Inflammatory macrophage treated with lipopolysaccharide for 4 hours (primary cell): ENCODE measurements at places on chromosomes 2 and 18.

GRCh38 chr2:43461453-43462073 lies 134.3 kb downstream of the THADA start:
- DNase-seq, result peak; percentile 66

- DNase-seq, result peak; percentile 57
Observed at GRCh38 chr18:63881851-63882250, 5.7 kb upstream of the SERPINB2 start.

DNA sequence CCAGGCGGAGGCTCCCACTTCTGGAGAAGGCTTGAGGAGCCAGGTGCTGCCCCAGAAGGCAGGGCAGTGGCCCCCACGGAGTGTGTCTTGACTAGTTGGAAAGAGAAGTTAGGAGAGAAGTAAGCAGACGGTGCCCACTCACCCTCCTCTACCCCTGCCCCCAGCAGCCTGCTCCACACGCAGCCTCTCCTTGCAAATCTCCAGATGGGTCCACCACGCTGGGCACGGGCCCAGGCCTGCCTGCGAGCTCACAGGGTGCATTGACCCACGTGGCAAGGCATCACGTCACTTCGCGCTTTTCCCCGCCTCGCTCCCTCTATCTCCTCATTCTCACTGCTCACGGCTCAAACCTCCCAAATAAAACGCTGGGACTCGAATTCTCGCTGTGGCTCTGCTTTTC lies 71.8 kb upstream of the RAB12 start:
- DNase-seq, result no peak

GRCh38 chr2:15941871-15942710 lies 1.7 kb downstream of the MYCN start:
- no peak for DNase-seq

- no peak for DNase-seq
Observed at GRCh38 chr2:223908304-223908998, 36.7 kb downstream of the WDFY1 start.

DNA sequence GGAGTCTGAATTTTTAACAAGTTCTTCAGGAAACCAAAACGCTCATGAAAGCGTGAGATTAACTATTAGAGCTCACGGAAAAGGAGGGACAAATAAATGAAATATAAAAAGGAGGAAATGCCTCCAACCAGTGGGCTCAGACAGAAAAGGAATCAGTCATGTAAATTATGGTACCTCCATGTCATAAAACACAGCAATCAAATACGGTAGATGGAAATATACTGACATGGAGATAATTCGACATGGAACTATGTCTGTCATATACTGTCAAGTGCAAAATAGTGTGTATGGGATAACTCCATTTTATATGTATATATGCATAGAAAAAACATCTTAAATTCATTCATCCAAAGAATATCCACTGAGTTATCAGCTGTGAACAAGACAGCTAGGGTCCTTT lies 25.9 kb upstream of the CTLA4 start:
- no peak for DNase-seq

GRCh38 chr2:236120829-236121228 lies 47.4 kb downstream of the GBX2 start:
- DNase-seq, result no peak

DNA sequence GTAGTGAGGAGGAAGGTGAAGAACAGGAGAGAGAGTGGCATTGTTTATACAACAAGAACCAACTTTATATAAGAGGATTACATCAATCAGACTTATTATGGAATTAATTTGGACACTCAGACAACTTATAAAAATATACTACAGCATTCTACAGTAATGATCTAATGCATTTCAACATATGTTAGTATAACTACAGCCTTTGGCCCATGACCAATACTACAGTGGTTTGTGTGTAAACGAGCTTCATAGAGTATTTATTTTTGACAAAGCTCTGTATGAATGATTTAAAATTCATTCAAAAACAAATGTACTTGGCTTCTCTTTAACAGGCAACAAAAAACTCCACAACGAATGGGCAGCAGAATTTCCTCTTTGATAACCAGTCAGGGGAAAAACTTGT lies 72.8 kb downstream of the ZNF521 start:
- DNase-seq, result no peak

DNA sequence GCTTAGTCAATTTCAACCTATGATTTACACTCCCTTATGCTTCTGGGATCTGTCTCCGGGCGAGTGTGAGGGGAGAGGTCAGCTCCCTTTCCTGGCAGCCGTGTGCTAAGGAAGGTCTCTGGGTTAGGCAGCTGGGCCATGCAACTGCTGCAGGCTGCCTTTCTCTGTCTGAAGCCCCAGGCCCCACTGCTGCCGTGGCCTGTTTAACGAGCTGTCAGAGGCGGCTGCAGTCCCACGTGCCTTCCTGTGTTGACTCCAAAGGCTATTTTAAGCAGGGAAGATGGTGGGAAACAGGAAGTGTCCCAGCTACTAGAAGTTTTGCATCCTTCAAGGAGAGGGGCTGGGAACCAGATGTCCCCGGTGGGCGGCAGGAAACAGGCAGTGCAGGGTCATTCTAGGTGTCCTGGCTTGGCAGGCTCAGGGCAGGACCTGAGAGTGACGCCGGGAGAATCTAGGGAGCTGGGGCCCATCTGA lies 186.4 kb downstream of the TNS1 start:
- DNase-seq, result peak; percentile 40
